Fibroblast of pulmonary artery (primary cell): ENCODE measurements at places on chromosomes 1 and 21.

GRCh38 chr1:57468641-57469523 is 45.0 kb upstream of the DAB1 start:
- DNase-seq: peak; percentile 33

DNA sequence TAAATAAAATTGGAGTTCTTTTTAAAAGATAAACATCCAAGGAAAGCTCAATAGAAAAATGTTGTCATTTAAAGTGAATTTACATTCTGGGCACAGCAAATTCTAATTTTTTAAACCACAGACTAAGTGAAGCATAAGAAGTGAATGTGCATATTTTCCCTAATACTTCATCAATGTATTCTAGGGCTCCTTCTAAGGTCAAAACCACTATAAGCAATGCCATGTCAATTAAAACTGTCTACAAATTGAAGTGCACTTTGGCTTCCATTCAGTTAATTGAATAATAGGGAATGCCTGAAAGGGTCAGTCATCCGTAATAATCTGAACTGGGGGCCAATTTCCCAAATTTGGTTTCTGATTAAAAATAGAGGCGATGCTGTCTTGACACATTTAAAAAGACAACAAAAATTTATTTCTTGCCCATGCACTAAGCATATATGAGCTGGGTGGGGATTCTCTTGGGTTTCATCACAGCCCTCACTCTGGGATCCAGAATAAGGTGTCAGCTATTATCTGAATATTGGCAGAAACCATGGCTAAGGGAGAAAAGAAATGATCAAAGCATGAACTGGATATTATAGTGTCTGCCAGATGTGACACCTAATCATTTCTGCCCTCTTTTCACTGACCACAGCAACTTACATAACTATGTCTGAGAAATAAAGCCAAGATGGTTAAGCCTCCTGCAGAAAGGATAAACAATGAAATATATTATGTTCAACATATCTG is 660.6 kb upstream of the B3GALT2 start:
- no peak for DNase-seq

- no peak for DNase-seq
These were observed 64.6 kb upstream of the EFHD2 start for GRCh38 chr1:15344800-15345704.

DNA sequence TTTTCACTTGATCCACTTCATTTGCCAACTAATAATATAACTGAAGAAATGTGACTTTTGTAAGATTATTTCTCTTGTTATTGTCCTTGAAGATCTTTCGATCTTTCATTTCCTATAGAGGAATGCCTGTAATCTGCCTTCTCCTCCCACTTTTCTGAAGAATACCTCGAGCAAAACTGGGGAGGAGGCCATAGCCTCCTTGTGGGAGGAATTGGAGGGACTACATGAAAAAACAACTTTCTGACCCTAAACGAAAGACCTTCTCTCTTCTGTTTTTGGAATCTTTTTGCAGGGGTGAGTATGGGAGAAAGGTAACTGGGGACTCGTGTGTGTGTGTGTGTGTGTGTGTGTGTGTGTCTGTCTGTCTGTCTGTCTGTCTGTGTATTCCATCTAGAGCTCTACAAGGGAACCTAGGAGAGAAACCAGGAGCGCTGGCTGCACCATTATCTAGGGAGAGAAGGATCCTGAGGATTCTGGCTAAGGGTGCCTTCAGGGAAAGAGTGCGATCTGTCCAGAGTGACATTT is 32.4 kb upstream of the MAB21L3 start:
- no peak for DNase-seq

- DNase-seq: peak; percentile 46
These were observed 83.2 kb upstream of the RGS4 start for GRCh38 chr1:162985816-162986435.

DNA sequence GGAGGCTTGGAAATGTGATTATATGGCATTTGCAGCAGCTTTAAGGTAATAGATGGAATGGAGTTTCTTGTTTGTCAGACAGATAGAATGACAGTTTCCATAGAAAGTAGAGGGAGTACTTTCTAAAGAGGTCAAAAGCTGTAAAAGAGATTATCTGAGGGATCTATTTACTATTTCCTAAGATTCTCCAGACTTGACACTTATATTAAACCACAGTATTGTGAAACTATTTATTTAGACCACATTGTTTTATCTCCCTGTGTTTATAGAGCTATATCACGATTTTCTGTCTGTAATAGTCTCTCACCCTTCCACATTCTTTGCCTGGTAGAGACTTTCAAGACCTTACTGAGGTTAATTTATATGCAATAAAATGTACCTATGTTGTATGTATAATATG is 66.7 kb downstream of the MAN1A2 start:
- DNase-seq: no peak

- DNase-seq: peak; percentile 63
These were observed 101.5 kb upstream of the SLFNL1 start for GRCh38 chr1:41122851-41123518.

- DNase-seq: peak; percentile 70
These were observed 129.2 kb downstream of the ADAMTS1 start for GRCh38 chr21:26715878-26716506.

DNA sequence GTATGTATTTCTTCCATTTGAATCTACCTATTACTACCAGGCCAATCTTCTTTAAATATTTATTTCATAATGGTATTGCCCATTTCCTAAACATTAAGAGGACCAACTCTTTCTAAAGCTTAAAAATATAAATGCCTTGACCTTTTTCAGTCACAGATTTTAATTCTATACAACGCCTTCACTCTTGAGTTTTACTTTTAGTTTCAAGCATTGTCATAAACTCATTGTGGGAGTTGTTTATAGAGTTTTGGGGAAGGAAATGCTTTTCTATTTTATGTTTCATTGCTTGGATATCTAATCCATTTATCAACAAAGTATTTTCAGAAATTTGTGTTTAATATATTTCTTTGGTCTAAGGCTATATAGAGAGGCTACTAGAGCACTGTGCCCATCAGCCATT is 155.8 kb downstream of the DPYD start:
- DNase-seq: no peak

DNA sequence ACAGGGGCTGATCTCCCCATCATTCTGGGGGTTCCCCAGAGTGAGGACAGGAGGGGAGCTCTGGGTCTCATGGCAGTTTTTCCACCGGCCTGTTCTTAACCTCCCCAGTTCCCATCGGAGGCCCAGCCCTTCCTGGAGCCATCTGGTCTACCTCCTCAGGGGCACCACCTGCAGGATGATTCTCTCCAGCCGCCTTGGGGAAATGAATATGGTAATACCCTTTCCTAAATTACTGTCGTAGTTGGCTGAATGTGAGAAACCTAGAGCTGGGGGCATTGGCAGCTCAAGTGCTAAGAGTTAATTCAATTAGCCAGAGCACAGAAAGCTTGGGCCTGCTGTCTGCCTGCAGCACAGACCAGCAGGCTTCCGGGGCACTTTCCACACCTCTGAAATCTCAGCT is 64.9 kb downstream of the TAS1R2 start:
- DNase-seq: no peak

GRCh38 chr1:58652651-58653184 is 47.1 kb downstream of the MYSM1 start:
- DNase-seq: peak; percentile 91
